ENCODE measurements at places on chromosomes 3 and 15.

DNA sequence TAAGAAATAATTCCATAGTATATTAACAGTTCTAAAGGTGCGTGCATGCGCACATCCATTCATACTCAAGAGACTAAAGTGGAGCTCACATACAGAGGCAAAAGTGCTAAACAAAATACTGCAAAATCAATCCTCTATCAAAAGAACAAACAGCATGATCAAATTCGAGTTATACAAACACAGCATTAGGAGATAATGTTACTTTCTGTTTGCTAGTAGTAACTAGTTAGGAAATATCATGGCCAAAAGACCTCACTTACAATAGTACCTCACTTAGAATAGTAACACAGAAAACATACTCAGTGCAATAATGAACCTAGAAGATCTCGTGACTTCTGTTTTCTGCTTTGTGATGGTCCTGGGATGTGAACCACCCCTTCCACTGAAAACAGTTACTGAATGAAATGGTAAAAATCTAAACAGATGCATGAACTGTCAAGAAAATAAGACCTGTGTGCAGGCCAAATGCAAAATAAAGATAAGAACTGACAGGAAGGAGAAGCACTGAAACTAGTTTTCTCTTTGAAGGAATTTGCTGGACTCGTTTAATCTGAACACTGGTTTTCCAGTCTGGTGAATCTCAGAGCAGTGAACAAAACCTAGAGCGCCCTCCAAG lies 20.9 kb upstream of the CEMIP start:
- no peak for DNase-seq

- no peak for DNase-seq
Measured at GRCh38 chr15:57532731-57533447, 58.8 kb upstream of the MYZAP start.

DNA sequence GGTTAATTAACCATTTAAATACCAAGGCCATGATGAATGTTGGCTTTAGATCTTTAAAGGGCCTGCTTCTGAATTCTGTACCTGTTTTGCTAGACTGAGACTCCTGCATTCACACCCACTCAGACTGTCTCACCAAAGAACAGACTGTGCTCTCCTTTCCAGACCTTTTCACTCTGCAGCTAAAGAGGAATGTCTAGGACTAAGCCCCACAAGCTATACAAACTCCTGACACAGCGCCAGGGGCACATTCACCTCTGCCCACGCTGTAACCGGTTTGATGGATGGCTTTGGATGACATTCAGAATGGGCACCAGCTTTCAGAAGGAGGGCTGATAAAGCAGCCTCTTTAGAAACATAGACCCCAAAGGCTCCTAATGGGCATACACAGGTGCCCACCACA lies 200.1 kb downstream of the KCNMB2 start:
- no peak for DNase-seq

GRCh38 chr15:44489464-44489863 lies 47.5 kb upstream of the EIF3J start:
- DNase-seq: peak; percentile 79

DNA sequence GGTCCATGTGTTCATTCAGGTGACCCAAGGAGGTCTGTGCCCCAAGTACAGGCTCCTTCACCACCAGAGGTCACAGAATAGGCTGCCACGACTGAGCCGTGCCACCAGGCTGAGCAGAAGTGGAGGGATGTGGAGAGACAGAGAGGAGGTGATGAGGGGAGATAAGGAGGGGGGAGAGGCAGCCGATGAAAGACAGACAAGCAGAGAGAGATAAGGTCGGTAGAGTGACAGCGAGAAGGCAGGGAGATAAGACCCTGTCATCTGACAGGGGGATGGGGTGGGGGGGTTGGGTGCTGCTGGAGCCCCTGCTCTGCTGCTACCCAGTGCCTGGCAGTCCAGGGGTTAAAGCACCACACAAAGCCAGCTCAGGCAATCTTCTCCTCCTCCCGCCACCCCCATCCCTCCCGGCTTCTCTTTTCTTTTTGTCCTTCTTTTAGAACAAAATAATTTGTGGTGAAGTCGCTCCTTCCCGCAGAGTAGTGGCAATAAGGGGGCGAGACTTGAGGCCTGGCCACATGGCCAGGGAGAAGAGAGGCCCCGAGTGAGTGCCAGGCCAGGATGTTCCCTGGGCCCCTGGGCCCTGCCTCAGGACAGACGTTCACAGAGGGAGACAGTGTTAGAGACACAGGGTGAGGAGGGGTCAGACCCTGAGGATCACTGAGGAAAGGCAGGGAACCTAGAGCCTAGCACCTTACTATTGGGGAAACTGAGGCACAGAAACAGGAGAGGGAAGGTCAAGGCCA lies 67.9 kb downstream of the CACNA2D2 start:
- DNase-seq: no peak

DNA sequence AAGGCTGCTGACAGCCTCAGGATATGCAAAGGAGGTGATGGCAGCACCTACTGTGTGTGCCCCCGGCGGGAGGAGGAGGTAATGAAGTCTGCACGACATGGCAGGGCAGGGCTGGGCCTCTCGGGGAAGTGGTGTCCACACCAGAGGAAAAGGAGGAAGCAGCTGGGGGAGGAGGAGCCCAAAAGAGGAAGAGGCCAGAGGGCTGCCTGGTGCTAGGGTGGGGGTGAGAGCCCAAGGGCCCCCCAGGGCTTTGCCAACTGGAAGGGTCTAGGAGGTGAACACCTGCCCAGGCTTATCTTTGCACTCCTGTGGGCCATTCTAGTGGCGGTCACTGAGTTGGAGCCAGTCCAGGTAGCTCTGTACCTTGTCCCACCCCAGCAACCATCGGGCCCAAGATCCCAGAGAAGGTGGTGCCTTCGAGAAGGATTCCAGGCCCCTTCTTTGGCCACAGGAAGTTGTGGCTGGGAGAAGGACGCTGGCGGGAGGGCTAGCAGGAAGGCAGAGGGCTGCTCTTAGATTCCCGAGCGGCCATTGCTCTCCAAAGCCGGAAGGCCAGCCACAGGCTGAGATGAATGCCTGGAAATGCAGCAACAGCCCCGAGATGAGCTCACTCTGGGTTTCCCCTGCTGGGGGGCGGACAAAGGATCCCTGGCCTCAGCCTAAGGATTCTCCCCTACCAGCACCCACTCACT lies 7.0 kb downstream of the GNAI2 start:
- no peak for DNase-seq

DNA sequence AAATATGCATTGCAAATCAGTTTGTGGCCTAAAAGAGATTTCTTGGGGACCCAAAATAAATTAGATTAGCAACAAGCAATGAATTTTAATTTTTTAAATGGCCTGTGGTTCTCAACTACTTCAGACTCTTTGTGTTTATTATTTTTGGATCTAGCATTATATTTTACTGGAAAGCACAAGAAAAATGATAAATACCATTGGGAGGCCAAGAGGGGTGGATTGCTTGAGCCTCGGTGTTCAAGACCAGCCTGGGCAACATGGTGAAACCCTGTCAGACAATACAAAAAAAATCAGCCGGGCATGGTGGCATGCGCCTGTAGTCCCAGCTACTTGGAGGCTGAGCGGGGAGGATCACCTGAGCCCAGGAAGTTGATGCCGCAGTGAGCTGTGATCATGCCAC lies 13.6 kb downstream of the LACTB start:
- DNase-seq: no peak

Data from fibroblast of skin of right biceps (primary cell).